AG08396 (cell line): ENCODE measurements at places on chromosomes 2 and 18.

DNA sequence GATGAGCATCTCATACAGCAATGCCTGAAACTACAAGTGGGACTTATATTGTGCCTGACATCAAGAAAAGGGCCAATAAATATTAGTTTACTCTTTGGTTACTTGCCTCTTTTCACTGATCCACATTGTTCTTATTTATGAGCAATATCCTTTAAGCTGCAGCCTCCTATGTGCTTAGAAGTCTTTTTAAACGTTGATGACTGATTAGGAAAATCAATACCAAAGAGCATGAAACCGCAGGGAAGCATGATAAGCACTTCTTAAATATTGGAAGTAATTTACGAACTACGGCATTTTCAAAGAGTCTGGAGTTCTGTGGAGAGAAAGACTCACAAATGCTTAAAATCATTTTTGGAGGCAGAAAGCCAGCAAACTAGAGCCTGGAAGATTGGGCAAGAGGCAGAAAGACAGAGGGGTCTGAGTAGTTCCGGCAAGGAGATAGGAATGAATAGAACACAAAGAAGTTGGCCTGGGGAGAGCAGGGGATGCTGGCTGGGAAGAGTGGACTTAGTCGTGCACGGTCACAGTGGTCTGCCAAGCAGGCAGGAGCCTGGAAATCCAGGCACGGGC is 122.6 kb upstream of the NOSTRIN start:
- no peak for DNase-seq

GRCh38 chr18:26335571-26336487 is 109.6 kb downstream of the TAF4B start:
- no peak for DNase-seq

- no peak for DNase-seq
Measured at GRCh38 chr2:171807119-171807518, 86.9 kb downstream of the SLC25A12 start.

DNA sequence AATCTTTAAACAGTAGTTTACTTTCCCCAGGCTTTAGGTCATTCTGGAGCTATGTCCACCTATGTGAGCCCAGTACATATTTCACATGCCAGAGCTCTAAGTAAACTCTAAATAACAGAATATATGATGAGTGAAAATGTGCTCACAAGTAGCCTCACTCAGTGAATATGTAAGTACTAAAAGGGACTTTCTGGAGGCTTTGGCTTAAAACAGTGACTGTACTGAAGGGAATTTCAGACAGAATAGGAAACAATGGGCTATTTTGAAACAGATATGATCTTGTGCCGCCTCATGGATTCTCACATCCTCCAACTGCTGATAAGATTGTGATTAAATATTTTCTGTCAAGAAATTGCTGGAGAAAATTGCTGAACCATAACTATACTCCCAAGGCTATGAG is 747.9 kb downstream of the SOCS6 start:
- DNase-seq, result no peak

DNA sequence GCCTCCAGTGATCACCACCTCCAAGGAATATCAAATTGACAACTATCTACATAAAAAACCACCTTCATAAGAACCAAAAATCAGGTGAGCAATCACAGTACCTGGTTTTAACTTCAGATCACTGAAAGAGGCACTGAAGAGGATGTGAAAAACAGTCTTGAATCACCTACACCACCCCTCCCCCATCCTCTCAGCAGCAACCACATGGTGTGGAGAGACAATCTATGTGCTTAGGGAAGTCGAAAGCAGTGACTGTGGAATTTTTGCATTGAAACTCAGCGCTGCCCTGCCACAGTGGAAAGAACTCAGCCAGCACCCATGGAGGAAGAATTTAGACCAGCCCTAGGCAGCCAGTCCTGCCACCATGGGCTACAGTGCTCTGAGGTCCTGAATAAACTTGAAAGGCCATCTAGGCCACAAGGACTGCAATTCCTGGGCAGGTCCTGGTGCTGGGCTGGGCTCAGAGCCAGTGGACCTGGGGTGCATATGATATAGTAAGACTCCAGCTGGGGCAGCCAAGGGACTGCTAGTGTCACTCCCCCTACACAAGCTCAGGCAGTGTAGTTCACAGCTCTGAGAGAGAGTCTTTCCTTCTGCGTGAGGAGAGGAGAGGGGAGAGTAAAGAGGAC is 75.6 kb downstream of the ATL2 start:
- no peak for DNase-seq

DNA sequence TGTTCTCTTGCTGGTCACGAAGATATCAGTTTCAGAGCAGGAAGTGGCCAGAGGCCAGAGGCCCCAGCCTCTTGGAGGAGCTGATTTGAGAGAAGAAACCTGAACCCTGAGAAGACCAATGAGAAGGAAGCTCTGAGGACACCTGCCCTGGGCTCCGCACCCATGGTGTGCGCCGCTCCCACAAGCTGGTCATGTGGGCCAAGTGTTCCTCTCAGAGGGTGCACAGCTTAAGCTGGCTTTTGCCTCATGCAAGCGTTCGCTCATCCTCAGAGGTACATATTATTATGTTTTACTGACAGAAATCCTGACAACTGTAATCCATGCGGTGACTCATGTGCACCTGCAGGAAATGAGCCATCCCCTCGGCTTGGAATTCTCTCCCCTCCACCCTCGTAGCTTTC is 316.1 kb upstream of the MYT1L start:
- DNase-seq, result no peak

DNA sequence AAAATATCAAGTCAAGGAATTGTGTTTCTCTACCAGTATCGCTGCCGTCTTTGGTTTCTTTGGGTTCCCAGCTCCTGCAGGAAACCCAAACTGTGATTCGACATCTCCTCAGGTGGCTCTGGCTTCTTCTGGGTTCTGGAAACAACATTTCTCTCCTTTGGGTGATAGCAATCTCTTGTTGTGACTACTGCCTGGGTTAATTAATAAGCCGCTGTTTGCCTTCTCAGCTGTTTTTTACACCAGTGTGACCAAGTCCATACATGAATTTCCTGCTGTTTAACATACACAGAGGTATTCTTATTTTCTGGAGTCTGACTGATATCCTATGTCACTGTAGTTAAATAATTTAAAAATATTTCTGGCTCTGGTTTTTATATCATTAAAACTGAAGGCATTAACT is 112.5 kb upstream of the DCC start:
- no peak for DNase-seq

DNA sequence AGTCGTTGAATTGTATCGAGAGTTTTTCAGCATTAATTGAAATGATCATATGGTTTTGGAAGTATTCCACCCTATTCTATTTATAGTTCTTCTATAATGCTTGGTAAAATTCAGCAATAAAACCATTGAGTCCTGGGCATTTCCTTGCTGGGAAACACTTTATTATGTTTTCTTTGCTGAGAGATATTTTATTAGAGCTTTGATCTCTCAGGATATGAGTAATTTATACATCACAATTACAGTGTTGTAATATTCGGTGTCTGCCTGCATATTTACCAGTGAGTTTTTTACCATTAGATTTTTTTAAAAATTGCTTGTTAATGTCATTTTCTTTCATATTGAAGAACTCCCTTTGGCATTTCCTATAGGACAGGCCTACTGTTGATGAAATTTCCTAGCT is 402.7 kb upstream of the FSIP2 start:
- no peak for DNase-seq

DNA sequence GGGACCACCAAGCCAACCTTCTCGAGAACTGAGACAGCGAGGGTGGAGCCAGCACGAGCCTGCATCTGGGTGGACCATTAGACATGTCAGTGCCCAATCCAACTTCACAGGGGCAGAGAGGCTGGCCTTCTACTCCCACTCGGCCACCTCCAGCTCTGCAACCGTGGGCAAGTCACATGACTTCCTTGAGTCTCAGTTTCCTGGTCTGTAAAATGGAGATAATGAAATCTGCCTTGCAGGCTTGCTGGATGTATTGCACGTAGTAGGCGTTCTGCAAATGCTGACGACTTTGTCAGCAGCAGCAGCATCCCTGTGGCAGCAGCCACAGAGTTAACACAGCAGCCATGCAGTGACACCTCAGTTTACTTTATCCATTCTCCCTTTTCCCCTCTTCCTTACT is 208.9 kb downstream of the GLI2 start:
- DNase-seq, result no peak

- peak; percentile 78 for DNase-seq
Measured at GRCh38 chr2:170815746-170816503, 762 bp upstream of the GAD1 start.

- DNase-seq, result no peak
Measured at GRCh38 chr18:34972765-34973414, 68.3 kb upstream of the MAPRE2 start.

GRCh38 chr2:61575447-61575859 is 37.3 kb upstream of the XPO1 start:
- no peak for DNase-seq

DNA sequence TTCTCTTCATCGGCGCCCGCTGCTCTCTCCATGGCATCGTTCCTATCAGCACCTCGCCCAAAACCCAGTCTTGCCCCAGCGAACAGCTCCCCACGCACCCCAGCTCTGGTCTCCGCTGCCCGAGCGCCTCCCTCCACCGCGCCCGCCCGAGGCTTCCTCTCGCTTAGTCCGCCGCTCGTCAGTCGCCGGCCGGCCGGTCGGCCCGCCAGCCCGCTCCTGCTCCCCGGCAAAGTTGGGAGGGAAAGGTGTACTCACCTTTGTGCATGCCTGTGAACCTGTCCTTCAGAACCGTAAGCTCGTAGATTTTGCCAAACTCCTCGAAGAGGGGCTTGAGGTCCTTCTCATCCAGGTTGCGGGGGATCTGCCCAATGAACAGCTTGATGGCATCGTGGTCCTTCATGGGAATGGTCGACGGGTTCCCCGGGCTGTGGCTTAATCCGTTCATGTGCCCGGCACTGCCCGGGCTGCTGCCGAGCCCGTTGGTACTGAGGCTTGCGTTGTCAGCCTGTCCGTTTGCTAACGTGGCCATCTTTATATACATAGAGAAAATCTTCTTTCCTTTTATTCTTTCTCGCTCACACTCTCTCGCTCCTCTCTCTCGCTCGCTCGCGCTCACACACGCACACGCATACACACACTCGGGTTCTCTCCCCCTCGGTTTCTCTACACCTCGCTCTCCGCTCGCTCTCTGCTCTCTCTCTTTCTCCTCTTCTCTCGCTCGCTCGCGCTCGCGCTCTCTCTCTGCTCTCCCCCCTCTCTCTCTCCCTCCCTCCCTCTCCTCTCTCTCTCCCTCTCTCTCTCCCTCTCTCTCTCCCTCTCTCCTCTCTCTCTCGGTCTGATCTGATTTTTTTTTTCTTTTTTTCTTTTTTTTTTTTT is at the start of gene CELF4:
CELF4 (minus strand) TSS at position 698 of the 876 bp plus-strand sequence.
- peak; percentile 55 for DNase-seq

DNA sequence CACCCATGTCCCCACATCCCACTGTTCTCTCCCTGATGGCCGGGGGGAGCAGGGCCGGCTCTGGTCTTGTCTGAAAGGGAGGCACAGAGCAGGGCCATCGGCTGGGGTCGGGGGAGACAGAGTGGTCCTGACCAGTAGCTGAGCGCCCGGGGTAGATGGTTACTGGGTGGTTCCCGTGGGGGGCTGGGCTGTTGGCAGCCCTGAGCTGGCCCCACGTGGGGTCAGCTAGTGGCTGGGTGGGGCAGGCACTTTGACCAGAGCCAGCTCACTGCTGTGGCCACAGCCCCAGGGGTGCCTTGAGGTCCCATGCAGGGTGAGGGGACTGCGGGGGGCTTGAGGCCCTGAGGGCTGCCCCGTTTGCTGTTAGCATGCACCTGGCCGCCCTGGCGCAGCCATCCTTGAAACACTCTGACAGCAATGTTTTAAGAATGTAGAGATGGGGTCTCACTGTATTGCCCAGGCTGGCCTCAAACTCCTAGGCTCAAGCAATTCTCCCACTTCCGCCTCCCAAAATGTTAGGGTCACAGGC is 12.3 kb upstream of the NEU4 start:
- no peak for DNase-seq

DNA sequence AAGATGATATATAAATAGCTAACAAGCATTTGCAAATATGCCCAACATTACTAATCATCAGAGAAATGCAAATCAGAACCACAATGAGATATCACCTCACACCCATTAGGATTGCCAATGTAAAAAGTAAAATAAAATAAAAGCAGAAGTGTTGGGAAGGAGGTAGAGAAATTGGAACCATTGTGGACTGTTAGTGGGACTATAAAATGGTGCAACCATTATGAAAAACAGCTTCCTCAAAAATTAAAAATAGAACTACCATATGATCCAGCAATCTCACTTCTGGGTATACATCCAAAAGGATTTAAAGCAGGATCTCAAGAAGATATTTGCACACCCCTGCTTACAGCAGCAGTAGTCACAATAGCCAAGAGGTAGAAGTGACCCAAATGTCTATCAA is 99.8 kb upstream of the DAPL1 start:
- no peak for DNase-seq

GRCh38 chr18:22344445-22344844 is 73.3 kb downstream of the CTAGE1 start:
- DNase-seq, result no peak

DNA sequence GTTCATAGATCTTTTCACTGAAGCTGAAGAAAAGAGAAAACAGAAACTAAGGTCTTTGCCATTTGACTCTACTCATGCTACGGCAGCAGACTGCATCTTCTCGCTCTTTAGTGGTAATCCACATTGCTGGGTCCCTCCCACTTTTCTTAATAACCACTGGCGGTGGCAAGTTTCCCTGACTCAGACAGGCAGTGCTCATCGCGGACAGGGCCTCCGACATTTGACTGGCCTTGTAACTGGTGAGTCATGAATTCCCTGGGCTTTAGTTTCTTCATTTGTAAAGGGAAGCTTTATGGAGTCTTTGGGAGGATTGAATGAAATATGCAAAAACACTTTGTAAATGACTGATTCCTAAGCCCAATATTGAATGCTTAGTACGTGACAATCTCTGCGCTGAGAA is 238.2 kb upstream of the RBBP8 start:
- peak; percentile 77 for DNase-seq

DNA sequence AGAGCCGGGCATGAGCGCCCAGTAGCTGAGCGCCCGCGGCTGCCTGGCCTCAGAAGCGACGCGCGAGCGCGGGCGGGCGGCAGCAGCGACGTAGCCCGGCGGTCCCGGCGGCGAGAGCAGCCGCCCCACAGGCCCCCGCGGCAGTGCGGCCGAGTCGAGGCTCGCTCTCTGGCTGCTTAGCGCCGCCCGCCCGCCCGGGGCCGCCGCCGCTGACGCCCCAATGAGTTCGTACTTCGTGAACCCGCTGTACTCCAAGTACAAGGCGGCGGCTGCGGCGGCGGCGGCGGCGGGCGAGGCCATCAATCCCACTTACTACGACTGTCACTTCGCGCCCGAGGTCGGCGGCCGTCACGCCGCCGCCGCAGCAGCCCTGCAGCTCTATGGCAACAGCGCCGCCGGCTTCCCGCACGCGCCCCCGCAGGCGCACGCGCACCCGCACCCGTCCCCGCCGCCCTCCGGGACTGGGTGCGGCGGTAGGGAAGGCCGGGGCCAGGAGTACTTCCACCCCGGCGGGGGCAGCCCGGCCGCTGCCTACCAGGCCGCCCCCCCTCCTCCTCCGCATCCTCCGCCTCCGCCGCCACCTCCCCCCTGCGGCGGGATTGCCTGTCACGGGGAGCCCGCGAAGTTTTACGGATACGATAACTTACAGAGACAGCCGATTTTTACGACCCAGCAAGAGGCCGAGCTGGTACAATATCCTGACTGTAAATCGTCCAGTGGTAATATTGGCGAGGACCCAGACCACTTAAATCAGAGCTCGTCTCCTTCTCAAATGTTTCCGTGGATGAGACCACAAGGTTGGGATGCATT is 847 bp downstream of the HOXD8 start:
- no peak for DNase-seq
